ENCODE measurements at places on chromosomes 5 and 9.

DNA sequence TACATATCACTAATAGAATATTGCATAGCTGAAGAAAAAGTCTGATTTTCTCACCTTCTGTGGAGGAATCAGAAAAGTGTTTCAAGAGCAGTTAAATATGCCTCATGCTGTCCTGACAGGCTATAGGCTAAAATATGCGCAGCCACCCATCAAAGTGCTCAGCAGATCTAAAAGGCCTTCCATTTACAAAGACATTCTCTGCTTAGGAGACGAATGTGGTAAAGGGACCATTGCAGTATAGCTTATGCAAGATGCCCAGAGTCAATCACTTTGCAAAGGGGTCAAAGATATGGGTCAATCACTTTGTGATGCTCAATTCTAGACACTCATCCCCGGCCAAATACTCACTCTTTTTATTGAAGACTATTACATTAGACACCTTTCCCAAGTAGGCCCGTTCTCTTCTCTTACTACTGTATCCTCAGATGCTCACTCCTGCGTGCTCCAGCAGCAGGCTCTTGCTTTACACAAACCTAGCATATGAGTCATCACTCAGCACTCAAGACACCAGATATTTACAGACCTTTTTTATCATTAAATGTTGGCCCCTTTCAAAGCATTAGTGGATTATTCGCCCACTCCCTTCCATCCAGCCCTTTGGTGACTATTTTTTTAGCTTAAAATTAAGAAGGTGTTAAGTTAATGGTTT lies 568.2 kb upstream of the CDH18 start:
- no peak for DNase-seq

DNA sequence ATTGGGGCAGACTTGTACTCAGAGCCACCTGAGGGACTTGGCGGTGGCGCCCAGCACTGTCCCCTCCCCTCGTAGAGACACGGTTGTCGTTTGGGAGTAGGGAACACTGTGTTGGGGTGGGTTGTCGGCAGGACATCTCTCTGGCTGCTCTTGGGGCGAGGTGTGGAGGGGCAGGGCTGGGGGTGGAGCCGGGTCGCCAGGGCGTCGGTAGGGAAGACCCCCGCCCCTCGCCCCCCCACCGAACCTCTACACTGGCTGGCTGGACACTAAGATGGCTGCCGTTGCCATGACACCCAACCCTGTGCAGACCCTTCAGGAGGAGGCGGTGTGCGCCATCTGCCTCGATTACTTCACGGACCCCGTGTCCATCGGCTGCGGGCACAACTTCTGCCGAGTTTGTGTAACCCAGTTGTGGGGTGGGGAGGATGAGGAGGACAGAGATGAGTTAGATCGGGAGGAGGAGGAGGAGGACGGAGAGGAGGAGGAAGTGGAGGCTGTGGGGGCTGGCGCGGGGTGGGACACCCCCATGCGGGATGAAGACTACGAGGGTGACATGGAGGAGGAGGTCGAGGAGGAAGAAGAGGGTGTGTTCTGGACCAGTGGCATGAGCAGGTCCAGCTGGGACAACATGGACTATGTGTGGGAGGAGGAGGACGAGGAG lies 778 bp downstream of the TRIM41 start:
- no peak for DNase-seq

GRCh38 chr5:178204935-178205748 lies 809 bp downstream of the HNRNPAB start:
- peak; percentile 85 for DNase-seq

GRCh38 chr5:219460-219863 lies 1.3 kb downstream of the SDHA start:
- no peak for DNase-seq

GRCh38 chr9:86550401-86550800 lies 196.2 kb upstream of the TUT7 start:
- no peak for DNase-seq

DNA sequence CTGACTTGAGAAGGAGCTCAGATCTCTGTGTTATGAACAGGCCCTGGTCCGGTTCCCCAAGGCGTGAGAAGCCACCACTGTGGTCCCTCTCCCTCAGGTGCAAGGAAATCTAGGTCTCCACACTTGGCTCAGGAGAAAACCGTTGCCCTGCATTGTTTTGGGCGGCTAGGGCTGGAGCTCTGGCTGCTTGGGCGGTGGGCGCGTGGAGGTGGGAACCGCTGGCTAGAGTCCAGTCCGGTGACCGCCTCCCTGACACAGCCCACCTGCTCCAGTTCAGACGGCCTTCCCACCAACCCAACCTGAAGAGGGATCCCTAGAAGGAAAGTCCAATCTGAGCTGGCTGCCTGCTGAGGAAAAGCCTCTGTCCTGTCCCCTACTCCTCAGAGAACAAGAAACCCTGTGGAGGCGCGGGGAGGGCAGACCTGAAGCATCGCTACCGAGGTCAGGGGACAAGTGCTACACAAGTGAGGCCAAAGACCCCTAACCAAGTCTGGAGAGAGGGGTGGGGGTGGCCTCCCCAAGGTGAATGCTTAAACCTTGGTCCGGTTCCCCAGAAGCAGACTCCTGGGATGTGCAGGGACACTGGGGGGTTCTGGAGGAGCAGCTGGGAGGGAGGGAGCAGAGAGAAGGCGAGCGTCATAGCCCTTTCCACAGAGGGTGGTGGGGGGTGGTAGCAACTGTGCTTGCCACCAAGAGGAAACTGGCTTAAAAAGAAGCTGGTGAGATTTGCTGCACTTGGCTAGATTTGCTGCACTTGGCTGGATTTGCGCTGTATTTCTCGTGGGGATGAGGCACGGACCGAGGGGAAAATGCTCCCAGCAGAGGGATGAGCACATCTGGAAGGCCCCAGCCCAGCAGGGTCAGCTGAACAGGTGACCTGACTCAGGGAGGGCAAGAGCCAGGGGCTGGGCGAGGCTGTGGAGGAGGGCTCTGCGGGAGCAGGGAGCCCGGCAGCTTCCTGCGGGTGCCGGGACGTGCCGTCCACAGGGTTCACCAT lies 65.2 kb downstream of the RAPGEF1 start:
- DNase-seq: no peak

- DNase-seq: no peak
Observed at GRCh38 chr9:133471551-133472276, 7.2 kb downstream of the SLC2A6 start.

GRCh38 chr5:172093559-172093958 lies 87.1 kb upstream of the FBXW11 start:
- no peak for DNase-seq

DNA sequence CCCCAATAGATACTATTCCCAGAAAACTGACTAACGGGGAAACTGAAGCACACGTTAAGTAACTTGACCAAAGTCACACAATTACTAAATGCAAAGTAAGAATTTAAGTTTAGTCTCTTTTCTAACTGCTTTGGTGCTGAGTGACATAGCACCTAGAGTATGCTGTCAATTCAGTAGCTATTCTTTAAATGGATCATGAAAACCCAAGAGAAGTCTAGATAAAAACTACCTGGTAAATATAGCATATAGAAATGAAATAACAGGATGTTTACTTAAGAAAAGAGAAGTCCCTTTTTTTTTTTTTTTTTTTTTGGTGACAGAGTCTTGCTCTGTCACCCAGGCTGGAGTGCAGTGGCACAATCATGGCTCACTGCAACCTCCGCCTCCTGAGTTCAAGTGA lies 129.2 kb downstream of the PDE4D start:
- DNase-seq: no peak

DNA sequence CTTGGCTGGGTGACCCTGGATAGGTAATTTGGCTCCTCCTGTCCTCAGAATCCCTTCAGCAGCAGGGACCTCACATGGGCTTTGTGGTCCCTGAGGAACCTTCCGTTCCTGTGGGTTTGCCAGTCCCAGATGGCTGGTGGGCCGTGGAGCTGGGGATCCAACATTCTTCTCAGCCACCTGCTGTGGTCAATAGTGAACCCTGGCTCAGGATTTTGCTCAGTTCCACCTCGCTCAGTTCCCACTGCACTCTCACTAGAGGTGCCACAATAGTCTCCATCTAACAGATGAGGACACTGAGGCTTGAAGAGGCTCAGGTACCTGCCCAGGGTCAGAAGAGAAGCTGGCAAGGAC lies 17.1 kb upstream of the SPOUT1 start:
- DNase-seq: peak; percentile 2

- DNase-seq: no peak
Observed at GRCh38 chr9:76534026-76534425, 75.0 kb downstream of the GCNT1 start.

DNA sequence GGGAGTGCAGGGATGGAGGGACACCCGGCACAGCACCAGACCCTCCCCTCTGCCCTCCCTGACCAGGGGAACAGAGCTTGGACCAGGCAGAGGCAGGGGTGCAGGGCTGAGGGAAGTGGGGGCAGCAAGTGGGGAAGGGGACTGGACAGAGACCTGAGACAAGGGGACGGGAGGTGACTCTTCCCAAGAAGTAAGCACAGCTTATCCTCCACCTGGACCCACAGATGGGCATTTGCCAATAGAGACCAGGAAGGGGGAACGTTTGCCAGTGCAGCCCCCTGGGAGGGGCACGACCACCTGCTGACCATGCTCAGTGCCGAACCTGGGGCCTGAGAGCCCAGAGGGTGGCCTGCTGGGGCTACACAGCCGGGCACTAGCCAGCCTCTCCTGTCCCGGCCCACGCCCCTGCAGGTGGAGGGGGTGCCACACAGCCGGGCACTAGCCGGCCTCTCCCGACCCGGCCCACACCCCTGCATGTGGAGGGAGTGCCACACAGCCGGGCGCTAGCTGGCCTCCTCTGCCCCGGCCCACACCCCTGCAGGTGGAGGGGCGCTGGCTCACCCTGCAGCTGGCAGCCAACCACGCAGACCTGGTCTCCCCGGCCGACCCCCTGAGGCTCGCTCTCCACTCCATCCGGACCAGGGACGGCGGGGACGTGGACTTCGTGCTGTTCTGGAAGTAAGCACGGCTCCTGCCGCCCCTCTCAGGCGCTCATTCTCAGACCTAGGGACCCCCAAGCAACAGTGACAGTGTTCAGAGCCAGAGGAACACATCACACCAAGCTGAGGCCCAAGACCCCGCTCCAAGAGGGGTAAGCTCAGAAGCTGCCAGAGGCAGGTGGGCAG lies 24.3 kb downstream of the GLT6D1 start:
- no peak for DNase-seq

DNA sequence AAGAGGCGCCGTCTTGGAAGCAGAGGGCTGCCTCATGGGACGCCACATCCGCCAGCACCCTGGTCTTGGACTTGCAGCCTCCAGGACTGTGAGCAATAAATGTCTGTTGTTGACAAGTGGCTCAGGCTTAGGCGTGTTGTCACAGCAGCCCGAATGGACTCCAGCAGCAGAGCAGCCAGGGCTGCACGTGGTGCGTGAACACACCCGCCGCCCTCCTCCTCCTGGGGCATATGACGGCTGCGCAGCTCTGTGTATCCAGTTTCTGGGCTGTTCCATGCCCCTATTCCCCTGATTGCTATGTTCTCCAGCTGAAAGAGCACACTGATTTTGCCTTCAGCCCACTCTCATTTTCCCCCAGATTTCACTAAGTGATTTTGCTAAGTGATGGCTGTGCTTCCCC lies 36.0 kb upstream of the CLPTM1L start:
- no peak for DNase-seq

GRCh38 chr5:103232393-103232999 lies 26.1 kb upstream of the MACIR start:
- DNase-seq: peak; percentile 18

- DNase-seq: no peak
Observed at GRCh38 chr9:20872340-20872977, 159.0 kb downstream of the HACD4 start.

DNA sequence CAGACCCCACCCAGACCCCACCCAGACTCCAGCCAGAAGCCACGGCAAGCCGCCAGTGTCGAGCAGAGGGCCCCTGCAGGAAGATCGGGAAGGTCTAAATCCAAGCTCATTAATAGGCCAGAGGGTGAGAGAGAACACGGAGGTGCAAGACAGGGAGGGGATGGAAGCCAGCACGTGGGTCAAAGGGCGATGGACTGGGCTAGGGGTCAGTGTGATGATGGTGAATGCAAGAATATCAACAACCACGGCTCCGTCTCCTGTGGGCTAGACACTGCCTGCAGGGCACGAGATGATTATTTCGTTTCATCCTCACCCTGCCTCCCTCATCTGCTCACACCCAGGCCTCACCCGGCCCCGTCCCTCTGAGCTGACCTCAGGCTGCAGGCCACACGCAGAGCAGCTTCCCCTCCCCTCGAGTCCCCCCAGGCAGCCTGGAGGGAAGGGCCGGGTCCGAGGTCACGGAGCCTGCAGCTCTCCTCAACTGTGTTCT lies 122.0 kb downstream of the COL23A1 start:
- no peak for DNase-seq

DNA sequence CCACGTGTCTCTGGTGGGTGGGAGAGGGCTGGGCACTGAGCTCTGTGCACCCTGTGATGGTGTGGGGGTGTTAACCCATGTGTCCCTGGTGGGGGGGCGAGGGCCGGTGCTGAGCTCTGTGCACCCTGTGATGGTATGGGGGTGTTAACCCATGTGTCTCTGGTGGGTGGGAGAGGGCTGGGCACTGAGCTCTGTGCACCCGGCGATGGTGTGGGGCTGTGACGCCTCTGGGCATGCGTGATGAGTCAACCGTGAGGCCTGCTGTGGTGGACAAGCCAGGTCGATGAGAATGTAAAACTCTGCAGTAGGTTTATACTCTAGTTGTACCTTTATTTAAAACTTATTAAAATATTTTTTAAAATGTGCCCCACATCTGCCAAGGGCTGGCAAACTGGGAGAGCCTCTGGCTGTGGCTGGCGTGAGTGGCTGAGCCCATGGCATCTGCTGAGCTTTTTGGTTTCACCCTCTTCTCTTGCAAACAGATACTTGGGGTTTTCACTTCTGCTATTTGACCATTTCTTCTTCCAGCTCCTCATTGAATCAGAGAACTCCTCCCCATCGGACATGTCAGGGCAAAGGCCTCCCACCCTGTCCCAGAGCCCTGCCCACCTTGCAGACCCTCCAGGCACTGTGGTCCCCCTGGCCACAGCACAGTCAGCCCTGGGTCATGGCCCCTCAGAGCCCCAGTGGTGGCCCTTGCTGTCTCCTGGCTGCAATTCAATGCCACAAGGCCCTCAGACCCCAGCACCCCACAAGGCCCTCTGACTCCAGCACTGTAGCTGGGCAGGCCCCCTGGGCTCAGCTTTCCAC lies 18.5 kb upstream of the EXOC3 start:
- DNase-seq: no peak

GRCh38 chr5:55551904-55552303 lies 17.1 kb upstream of the PLPP1 start:
- DNase-seq: no peak

DNA sequence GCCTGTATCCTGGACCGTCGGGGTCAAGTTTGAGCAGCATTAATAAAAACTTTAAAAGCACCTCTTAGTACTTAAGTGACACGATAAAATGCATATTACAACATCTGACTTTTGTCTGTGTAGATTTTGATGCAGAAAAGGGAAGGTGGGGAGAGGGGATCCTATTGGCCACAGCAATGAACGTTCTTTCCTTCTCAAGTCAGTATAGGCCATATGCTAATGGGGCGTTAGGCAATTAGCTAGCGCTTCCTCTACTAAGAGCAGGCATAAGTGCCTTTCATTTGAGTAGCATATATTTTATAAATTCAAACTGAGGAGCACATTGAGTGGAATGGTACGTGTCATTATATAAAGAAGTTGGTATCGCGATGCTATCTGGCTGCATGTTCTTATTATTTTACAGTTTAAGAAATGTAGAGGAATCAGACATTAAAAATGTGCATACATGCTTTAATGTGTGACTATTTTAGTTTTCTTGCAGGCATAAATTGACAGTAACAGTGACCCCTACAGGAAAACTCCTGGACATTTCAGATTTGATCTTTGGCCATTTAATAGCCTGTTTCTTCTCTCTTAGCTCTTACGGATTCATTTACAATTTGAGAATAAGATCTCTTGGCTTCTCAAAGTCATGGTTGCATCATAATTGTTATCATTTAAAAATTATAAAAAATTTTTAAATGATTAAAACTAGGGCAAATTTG lies 1.1 kb upstream of the GNA14 start:
- DNase-seq: peak; percentile 57

All from HuH-7 (cell line).